ENCODE measurements at places on chromosomes 12 and 14.

- DNase-seq, result no peak
Observed at GRCh38 chr12:93537769-93538168, 34.7 kb upstream of the SOCS2 start.

GRCh38 chr14:96409701-96410100, 17.8 kb downstream of the AK7 start:
- no peak for DNase-seq

GRCh38 chr12:14850929-14851663, 7.8 kb upstream of the ART4 start:
- DNase-seq, result no peak

GRCh38 chr12:76943008-76943407, 64.2 kb upstream of the CSRP2 start:
- no peak for DNase-seq

DNA sequence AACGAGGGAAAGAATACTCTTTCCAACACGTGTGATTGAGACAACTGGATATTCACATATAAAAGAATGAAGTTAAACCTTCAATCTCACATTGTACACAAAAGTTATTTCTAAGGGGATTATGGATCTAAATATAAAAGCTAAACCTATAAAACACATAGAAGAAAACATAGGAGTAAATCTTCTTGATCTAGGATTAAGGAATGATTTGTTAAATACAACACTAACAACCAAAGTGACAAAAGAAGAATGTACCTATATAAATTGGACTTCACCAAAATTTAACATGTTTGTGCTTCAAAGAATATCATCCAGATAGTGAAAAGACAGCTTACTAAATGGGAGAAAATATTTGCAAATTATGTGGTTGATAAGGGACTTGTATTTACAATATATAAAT, 36.9 kb upstream of the DLGAP5 start:
- no peak for DNase-seq

GRCh38 chr14:74478996-74479635, 14.0 kb downstream of the NPC2 start:
- DNase-seq, result no peak

DNA sequence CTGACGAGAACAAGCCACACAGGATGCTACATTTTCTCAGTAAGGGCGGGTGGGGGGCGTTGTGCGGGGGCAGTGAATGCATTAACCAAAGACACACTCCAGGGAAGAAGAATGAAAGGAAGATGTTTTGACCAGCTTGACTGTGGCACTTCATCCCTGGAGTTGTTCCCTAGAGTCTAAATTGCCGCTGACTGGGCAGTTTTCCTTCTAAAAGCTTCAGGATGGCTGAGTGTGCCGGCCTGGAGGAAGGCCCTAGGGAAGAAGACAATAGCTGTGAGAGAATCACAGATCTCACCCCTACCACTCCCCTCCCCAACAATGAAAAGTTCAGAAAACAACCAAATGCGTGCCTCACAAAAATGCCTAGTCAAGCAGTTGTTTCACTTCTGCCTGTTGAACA, 67.2 kb downstream of the NKX2-1 start:
- no peak for DNase-seq
